ENCODE measurements at places on chromosomes 7 and 10.

DNA sequence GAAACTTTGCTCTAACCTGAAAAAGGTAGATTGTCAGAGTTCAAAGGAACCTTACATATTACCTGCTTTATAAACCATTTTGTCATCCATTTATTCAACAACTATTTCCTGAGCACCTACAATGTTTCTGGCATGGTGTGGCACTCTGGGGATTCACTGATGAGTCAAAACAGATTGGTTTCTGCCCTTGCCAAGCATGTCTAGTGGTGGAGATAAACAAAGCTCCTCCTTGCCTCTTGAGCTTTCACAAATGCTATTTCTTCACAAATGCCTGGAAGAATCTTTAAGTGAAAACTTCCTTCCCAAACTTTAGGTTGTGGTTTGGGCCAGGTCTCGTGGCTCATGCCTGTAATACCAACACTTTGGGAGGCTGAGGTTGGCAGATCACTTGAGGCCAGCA is 85.1 kb upstream of the RELN start:
- DNase-seq: no peak

GRCh38 chr7:101466871-101467270 is 104.2 kb downstream of the COL26A1 start:
- DNase-seq: no peak

DNA sequence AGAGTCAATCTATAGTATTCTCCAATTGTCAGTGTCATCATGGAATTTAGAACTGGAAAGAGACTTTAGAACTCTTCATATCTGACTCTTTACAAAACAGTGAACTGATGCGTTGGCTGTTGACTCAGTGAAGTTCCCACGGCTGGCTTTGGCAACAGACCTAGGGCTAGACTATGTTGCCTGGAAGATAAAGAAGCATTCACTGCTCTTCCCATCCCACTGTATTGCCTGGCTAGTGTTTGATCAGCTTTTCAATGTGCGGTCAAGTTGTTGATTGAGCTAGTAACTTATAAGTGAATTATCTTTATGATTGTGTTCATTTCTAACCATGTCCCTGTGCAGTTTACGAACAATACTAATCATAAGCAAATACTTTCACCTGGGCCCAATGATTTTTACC is 365.7 kb upstream of the LRGUK start:
- no peak for DNase-seq

- no peak for DNase-seq
These were observed 52.4 kb downstream of the ABCB1 start for GRCh38 chr7:87548123-87548919.

GRCh38 chr7:18345641-18346234 is 149.8 kb upstream of the HDAC9 start:
- DNase-seq: no peak

DNA sequence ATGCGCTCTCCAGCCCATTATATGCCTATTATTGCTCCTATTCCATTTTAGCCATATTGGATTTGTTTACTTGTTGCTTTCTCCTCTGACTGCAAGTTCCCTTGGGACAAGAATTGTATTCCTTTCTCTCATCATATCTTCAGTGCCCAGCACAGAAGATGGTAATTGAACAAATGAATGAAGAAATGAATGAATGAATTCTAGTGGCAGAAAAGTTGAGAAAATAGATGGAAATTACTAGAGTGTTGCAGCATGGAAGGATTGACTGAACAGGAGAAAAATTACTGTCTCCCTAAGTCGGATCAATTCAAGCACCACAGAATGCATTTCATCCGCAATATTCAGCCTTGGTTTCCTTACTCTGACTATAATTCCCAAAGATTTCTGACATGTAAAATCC is 1243.2 kb downstream of the SORCS1 start:
- no peak for DNase-seq

DNA sequence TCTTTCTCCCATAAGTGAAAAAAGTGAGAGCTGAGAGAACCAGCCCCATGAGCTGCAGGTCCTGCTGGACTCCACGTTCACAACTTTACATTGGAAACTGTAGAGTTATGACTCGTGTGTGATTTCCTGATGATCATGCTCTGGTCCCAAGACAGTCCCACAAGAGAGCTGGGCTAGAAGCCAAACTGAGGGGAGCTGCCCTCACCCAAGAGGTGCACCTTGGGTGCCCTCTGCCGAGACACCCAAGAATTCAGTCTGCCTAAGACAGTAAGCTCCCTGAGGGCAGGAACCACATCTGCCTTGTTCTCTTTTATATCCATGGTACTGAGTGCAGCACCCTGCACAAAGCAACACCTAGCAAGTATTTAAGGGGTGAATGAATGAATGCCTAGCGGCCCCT is 112.8 kb upstream of the SFMBT2 start:
- DNase-seq: no peak

DNA sequence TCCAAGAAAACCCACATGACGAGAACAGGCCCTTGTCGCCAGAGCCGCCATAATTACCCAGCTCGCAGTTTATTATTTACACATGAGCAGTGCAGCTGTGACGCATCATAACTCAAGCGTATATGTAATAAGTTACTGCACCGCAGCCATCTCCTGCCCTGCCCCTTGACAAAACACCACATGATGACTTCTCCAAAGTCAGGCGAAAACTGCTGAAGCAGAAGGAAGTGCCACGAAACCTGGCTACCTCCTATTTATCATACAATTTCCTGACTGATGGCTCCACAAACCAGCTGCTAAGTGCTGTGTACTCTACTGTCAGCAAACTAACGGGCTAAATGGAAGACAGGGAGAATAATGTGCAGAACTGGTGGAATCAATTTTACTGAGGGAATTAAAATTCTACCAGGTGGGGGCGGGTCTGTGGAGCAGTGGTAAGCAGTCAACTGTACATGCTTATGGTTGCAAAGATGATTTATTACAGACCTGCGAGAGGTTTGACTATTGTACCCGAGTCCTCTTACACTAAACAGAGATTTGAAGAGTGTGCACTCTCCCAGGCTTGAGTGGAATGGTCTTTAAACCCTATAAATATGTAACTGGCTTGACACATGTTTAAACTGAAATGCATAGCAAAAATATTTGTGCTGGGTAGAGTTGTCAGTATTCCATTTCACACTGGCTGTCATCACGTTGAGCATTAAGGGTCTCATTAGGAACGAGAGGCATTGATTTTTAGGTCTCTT is 156.0 kb downstream of the GLI3 start:
- no peak for DNase-seq

GRCh38 chr7:18350678-18351077 is 144.9 kb upstream of the HDAC9 start:
- DNase-seq: no peak
